ENCODE measurements at places on chromosomes 2 and 18.

DNA sequence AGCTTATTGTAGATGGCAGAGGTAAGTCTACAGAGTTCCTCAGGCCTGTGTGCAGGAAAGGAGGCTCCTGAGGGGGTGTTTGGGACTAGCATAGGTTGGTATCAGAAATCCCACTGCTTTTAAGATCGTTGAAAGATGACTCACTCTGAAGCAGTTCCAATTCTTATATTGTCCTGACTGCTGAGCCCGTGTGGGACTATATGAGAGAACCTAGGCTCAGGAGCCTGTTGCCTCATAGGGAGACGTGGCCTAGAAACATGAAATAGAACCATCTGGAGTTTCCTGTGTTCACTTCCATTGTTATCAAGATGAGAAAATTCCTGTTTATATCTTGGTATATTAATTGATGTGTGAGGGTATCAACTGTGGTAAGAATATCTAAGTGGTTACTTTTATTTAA is 5.7 kb downstream of the CCT7 start:
- DNase-seq, result no peak

DNA sequence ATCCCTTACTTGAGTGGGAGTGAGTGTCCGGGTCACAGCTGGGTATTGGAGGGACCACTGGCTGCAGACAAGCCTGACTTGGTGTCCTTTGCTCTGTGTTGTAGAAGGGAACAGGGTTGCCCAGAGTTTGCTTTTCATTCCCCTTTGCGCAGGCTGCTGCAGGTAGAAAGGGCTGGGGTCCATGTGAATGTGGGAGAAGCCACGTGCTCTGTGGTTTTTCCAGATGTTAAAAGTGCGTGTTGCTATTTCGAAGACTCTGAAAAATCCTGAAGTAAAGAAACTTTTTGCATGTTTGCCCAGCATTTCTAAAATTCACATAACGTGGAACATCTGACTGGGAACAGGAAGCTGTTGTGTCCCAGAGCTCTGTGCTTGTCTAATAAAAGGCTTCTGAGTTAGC is 28.8 kb downstream of the GLI2 start:
- no peak for DNase-seq

- no peak for DNase-seq
These were observed 28.3 kb downstream of the GLI2 start for GRCh38 chr2:120763931-120764330.

DNA sequence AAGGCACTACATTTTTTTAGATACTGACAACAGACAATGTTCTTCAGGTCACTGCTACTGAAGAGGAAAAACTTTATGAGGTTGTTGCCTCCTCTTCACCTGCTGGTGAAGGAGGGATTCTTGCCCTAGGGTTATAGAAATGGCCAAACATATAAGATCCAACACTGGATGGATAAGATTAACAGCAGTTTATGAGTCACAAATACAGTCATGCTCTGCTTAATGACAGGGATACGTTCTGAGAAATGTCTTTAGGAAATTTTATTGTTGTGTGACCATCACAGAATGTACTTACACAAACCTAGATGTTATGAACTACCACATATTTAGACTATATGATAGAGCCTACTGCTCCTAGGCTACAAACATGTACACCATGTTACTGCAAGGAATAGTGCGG is 57.4 kb upstream of the AMMECR1L start:
- no peak for DNase-seq

DNA sequence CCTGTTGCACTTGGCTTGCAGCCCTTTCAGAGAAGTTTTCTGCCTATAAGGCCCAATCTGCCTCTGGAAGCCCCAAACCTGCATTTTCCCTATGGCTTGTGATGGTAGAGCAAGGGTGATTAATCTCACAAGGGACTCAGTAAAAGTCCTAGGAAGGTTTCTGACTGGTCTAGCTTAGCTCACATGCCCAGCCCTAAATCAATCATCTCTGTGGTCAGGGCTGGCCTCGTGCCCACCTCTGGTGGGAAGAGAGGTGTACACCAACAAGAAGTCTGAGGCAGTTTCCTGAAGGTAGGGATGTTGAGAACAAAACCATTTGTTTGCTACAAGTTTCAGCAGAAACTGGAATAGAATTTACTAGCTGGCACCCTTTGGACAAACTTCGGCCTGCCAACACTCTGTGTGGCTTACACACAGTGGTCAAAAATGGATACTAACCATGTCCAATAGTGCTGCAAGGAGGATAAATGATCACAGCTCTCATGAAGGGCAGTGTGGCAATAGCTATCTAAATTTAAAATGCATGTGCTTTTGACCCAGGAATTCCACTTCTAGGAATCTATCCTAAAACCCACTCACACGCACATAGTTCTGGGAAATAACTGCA is 96.4 kb downstream of the EN1 start:
- DNase-seq, result no peak

GRCh38 chr2:27356056-27356381 is 545 bp downstream of the GTF3C2 start:
- peak; percentile 37 for DNase-seq

DNA sequence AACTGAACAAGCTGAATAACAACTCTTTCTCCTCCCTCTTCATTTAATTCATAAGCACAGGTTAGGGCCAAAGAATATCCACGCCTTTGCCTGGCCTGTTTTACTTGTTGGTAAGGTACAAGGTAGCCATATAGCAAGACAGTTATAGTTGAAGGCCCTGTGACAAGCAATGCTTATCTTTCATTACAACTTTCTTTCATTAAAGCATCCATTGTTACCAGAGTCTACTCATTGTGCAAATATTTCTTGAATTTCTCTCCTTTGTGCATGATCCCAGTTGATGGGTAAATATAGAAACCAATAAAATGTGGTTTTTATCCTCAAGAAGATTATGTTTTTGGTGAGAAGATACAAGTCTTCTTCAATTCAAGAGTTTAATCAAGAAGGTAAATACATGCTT is 140.2 kb downstream of the UBE2E3 start:
- DNase-seq, result no peak

GRCh38 chr2:154240921-154241379 is 369.2 kb downstream of the GALNT13 start:
- DNase-seq, result no peak

Measured in stimulated activated CD4-positive, alpha-beta T cell treated with anti-CD3 and anti-CD28 coated beads, Interleukin-15, amount 100 ng/mL, for 1 hour (primary cell).